Fibroblast of skin of scalp (primary cell): ENCODE measurements at places on chromosomes 5 and 9.

GRCh38 chr5:147248561-147248960 is 13.7 kb downstream of the STK32A start:
- no peak for DNase-seq

GRCh38 chr5:111472096-111472495 is 40.2 kb downstream of the STARD4 start:
- no peak for DNase-seq

GRCh38 chr5:131825404-131826013 is 28.7 kb upstream of the FNIP1 start:
- no peak for DNase-seq

DNA sequence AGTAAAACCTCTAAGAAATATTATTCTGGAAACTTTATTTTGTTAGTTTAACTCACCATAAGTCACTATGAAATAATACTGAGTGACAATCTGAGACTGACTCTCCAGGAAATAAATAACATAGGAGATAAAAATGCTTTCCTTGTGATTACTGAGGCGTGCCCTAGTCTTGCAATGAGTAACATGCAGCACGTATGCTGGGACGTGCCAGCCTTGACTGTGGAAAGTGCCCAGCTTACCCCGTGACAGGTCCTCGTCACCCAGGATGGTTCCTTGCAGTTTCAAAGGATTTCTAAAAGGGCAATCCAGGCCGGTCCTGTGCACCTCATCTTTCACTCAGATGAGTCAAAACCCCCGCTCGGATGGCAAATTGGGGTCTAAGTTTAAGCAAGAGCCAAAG is 720.8 kb upstream of the ADAMTS16 start:
- DNase-seq = no peak

- no peak for DNase-seq
Measured at GRCh38 chr5:149860801-149861322, 83.7 kb downstream of the PDE6A start.

- peak; percentile 93 for DNase-seq
Measured at GRCh38 chr5:174827558-174827957, 103.2 kb downstream of the MSX2 start.

GRCh38 chr5:163696579-163696887 is 191.1 kb downstream of the MAT2B start:
- DNase-seq = no peak

GRCh38 chr5:79947567-79947966 is 43.5 kb downstream of the MTX3 start:
- no peak for DNase-seq

GRCh38 chr5:78670701-78671269 is 22.2 kb upstream of the LHFPL2 start:
- no peak for DNase-seq

GRCh38 chr5:56735849-56736641 is 79.3 kb upstream of the MAP3K1 start:
- no peak for DNase-seq
